ENCODE measurements at places on chromosomes 2 and 18.

- no peak for DNase-seq
Observed at GRCh38 chr18:12314591-12315305, 6.7 kb downstream of the TUBB6 start.

GRCh38 chr2:177430411-177430810 is 37.8 kb downstream of the AGPS start:
- DNase-seq = no peak

GRCh38 chr2:218036371-218036770 is 32.7 kb upstream of the RUFY4 start:
- no peak for DNase-seq

GRCh38 chr18:11522992-11523391 is 86.4 kb upstream of the SLC35G4 start:
- DNase-seq = no peak

DNA sequence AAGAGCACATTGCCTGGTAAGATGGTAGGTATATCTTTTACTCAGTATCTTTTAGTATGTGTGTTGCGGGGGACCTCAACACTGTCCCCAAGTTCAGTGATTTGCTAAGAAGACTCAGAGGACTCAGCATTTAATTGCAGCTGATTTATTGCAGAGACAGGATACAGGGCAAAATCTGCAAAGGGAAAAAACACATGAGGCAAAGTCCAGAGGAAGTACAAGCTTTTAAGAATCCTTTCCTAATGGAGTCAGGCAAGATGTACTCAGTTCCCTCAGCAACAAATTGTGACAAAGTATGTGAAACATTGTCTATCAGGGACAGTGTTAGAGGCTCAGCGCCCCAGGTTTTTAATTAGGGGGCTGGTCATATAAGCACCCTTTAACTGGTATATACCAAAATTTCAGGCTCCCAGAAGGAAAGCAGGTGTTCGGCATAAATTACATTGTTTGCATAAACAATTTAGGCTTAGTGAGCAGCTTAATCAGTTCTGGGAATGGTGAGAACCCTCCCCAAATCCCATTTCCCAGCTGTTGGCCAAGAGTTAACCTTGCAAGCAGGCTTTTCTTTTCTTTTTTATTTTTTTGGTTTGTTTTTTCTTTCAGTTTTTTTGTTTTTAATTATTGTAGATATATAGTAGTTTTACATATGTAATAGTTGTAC is 41.7 kb downstream of the RAB3GAP1 start:
- DNase-seq = no peak

All from nucleus accumbens (tissue), 56 donors.